ENCODE measurements at places on chromosomes 2 and 18. TPM values are rescaled to one million over a fixed set of nuclear protein-coding genes. Genes with fewer than 3 reads are reported as not detected.

DNA sequence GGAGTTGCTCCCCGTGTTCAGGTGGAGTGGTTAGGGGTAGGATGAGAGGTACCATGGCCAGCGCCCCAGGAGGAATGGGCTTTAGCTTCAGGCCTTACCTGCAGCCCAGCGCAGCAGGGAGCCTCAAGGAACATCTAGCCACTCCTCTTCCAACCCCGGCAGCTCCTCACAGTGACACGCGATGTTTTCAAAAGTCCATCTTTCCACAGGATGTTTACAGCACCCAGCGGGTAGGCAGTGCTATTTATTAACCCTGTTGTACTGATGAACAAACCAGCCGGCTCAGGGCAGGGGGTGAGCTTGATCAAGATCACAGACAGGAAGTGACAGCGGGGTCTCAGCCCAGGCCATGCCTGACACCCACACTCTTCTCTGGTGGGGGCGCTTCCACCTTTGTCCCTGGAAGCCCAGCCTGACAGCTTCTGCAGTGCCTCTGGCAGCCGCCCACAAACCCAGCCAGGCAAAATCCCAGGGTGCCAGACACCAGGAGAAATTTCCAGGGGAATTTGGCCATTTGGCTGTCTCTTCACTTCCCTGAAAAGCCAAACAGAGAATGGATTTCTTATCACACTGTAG is 18.4 kb upstream of the PRLH start:
- DNase-seq: no peak

CRYBA2 gene
- polyA plus RNA-seq: not detected

DNA sequence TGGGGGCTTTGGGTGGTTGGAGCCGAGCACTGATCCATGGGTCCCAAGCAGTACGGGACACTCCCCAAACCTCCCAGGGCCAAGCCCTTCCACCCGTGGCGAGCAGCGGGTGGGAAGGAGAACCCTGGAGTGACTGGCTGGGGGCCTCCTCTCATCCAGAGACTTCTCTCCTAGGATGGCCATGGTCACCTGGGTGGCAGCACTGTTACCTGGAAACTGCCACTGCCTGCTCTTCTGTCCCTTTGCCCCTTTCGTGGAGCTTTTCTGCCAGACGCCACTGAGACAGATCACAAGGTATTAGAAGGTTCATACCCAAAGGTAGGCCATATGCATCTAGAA is 26.9 kb downstream of the CENPO start:
- DNase-seq: no peak

DNA sequence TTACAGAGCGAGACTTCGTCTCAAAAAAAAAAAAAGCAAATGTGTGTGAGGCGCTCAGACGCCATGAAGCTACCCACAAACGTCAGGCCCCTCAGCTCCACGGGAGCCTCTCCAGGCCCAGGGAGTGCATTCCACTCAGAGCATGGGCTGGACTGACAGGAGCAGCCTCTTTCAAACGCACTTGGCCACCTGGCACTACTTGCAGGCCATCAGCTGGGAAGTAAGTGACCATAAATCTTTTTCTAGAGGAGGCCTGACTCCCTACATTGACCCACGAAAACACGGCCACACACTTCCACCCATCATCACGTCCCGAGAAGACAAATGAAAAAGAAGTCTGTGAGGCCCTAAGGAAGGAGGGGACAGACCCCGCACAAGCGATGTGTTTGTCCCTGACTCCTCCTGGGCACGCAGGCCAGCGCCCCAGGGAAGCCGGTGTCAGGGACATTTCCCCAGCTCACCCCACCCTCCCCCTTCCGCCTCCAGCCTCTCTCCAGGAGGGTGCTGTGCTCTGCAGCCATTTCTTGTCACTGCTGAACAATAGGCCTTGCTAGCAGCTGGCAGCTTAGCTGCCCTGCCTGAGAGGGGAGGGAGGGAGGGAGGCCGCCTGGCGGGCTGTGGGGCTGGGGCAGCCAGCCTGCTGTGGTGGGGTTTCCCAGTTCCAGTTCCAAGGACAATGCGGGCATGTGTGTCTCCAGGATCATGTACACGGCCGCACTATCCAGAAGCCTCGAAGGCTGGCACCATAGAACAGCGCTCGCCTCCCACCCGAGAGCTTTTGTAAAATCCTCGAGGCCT is 26.6 kb downstream of the SERTAD2 start:
- no peak for DNase-seq

POMC gene
- 8.4 TPM for polyA plus RNA-seq

SRD5A2 gene
- 0.13 TPM for polyA plus RNA-seq

DNA sequence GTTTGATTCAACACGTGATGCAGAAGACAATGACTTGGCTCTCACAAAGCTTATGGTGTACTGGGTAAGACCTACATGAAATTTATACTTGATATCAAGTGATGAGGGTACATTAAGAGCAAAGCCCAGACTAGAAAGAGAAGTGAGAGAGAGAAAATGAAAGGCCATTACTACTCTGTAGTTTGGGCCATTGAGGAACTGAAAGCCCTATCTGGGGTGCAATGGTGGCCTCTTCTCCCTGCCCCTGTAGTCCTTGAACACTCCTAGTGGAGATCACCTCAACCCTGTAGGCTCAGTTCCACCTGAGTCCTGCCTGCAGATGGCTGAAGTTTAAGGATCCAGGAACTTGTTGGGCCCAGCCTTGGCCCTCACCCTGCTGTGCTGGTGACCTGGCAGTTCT is 569.8 kb upstream of the MEX3C start:
- DNase-seq: no peak
